ENCODE measurements at places on chromosomes 13 and 19. TPM values are rescaled to one million over a fixed set of nuclear protein-coding genes. Genes with fewer than 3 reads are reported as not detected.

DNA sequence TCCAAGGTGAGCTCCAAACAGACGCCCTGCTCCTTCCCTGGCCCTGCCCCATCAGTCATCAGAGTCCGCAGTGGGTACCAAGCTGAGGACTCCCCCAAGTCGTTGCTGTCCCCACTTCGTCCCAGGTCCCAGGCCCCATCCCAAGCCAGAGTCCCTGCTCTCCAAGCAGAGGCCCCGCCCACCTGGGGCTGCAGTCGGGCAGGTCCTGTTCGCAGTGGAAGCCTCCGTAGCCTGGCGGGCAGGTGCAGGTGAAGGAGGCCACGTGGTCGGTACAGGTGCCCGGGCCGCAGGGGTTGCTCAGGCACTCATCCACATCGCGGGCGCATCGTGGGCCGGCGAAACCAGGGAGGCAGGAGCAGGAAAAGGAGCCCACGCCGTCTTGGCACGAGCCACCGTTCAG is 19.4 kb downstream of the NOTCH3 start:
- H3K4me1 ChIP-seq = peaks cover 5% of the 10 kb centered on the region
- no peak overlapping the region for H3K27ac ChIP-seq
- H3K27me3 ChIP-seq = peaks cover 2% of the 10 kb centered on the region
- H3K36me3 ChIP-seq = no peaks in the 10 kb centered on the region
- no peak for DNase-seq

DNA sequence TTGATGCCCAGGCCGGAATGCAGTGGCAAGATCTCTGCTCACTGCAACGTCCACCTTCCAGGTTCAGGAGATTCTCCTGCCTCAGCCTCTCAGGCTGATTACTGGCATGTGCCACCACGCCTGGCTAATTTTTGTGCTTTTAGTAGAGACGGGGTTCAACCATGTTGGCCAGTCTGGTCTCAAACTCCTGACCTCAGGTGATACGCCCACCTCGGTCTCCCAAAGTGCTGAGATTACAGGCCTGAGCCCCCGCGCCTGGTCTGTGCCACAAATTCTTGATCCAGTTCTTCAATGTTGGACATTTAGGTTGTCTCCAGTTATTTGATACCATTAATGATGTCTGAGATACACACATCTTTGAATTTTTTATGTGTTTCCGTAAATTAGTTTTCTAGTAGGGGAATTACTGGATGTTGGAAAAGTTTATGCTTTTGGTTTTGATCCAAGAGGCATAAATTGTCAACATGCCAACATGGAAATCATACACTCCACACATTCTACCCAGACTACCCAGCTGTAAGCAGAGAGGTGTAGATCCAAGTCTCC is 525 bp upstream of the COG3 start:
- H3K27ac ChIP-seq = peak overlapping the region; percentile 87
- no peaks in the 10 kb centered on the region for H3K27me3 ChIP-seq
- H3K4me1 ChIP-seq = peaks cover 21% of the 10 kb centered on the region
- DNase-seq = no peak
- peak overlapping the region; percentile 86 for H3K4me3 ChIP-seq
- H3K36me3 ChIP-seq = no peaks in the 10 kb centered on the region

DNA sequence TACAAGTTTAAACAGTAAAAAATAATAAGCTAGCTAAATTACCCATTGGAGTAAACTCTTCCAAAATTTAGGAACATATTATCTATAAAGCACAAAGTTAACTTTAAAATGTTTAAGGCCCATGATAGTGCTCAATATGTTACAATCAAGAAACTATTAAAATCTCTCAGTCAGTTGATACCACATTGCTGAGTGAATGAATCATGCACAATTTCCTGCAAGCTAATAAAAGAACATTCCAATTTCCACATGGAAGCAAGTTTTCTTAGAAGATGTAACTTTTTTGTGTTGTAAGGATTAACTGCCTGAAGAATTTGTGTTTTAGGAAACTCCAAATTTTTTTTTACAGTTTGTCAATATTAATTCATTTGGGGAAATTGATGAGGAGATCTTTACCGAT is 666.6 kb downstream of the SLITRK1 start:
- no peaks in the 10 kb centered on the region for H3K36me3 ChIP-seq
- no peak overlapping the region for H3K27ac ChIP-seq
- DNase-seq = no peak
- H3K27me3 ChIP-seq = no peaks in the 10 kb centered on the region
- no peaks in the 10 kb centered on the region for H3K4me1 ChIP-seq
- no peak overlapping the region for H3K4me3 ChIP-seq

GRCh38 chr19:14409146-14410023 is 9.8 kb downstream of the DDX39A start:
- no peak overlapping the region for H3K4me3 ChIP-seq
- peaks cover 83% of the 10 kb centered on the region for H3K4me1 ChIP-seq
- no peaks in the 10 kb centered on the region for H3K27me3 ChIP-seq
- H3K36me3 ChIP-seq = peaks cover 94% of the 10 kb centered on the region

- peak; percentile 18 for DNase-seq
- no peaks in the 10 kb centered on the region for H3K27me3 ChIP-seq
- H3K36me3 ChIP-seq = no peaks in the 10 kb centered on the region
- H3K27ac ChIP-seq = peak overlapping the region; percentile 75
Measured at GRCh38 chr19:52941941-52942385, 18.7 kb upstream of the ZNF888 start.

- H3K27ac ChIP-seq = no peak overlapping the region
- H3K4me3 ChIP-seq = no peak overlapping the region
- no peaks in the 10 kb centered on the region for H3K4me1 ChIP-seq
- H3K36me3 ChIP-seq = no peaks in the 10 kb centered on the region
Measured at GRCh38 chr13:104181526-104182231, 1115.5 kb upstream of the SLC10A2 start.

GRCh38 chr13:33249066-33249465 is 36.5 kb downstream of the STARD13 start:
- H3K27ac ChIP-seq = no peak overlapping the region
- H3K27me3 ChIP-seq = no peaks in the 10 kb centered on the region
- DNase-seq = no peak
- no peaks in the 10 kb centered on the region for H3K4me1 ChIP-seq
- no peak overlapping the region for H3K4me3 ChIP-seq

DNA sequence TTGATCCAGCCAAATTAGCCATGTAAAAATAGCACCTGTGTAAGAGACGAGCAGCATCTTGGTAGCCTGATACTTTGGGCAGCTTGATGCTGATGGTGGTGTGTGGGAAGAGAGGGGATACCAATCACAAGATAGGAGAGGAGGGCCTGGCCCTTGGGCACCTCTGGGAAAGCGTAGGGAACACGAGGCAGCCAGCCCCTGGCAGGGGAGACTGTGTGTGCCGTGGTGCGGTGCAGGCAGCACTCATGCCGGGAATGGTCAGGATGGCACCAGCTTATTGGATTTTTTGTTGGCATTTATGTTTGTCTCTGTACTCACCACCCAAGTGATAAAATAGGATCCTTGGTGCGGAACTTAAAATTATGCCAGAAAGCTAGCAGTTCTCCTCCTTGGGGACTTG is 10.2 kb downstream of the SIGLEC8 start:
- H3K36me3 ChIP-seq = no peaks in the 10 kb centered on the region
- no peak overlapping the region for H3K4me3 ChIP-seq
- peaks cover 2% of the 10 kb centered on the region for H3K27me3 ChIP-seq
- H3K27ac ChIP-seq = no peak overlapping the region

- H3K4me1 ChIP-seq = peaks cover 20% of the 10 kb centered on the region
- H3K27me3 ChIP-seq = no peaks in the 10 kb centered on the region
- H3K27ac ChIP-seq = peak overlapping the region; percentile 70
Measured at GRCh38 chr13:99322297-99323103, 15.3 kb upstream of the GPR183 start.

DNA sequence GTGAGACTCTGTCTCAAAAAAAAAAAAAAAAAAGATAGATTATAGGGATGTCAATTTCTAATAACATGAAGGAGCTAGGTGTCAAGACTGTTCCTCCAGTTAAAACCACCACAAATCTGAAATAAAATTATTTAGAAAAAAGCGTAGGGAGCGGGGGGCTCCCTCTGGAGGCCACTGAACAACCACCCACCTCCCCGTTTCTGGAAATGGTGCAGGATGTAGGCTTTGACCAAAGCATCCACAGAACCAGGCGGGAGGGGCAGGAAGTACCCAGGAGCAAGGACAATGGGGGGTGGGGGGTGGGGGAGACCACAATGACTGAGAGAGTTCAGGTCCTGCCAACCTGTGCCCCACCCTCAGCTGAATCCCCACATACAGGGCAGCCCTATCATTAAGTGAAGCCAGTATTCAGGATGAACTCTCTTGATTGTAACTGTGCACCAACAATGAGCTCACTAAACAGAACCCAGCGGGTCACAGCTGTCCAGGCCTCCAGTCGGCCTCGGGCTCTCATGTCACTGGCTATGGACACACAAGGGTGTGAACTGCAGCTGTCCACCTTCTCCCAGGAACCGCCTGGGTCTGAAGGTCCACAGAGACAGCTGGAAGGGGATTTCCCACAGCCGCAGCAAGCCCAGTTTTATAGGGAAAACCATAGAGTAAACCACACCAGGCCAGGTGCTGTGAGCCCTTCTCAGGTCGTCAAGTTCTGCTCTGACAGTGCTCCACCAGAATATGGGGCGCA is 6.6 kb downstream of the ZSCAN18 start:
- no peaks in the 10 kb centered on the region for H3K36me3 ChIP-seq
- no peak for DNase-seq
- no peaks in the 10 kb centered on the region for H3K27me3 ChIP-seq
- H3K4me1 ChIP-seq = no peaks in the 10 kb centered on the region
- H3K27ac ChIP-seq = no peak overlapping the region
- no peak overlapping the region for H3K4me3 ChIP-seq

GRCh38 chr13:25351404-25351803 is 20.4 kb upstream of the ATP8A2 start:
- no peaks in the 10 kb centered on the region for H3K36me3 ChIP-seq
- no peaks in the 10 kb centered on the region for H3K27me3 ChIP-seq
- DNase-seq = no peak
- no peak overlapping the region for H3K27ac ChIP-seq
- no peaks in the 10 kb centered on the region for H3K4me1 ChIP-seq
- H3K4me3 ChIP-seq = no peak overlapping the region

GRCh38 chr13:90352763-90353162 is 994.7 kb upstream of the MIR17HG start:
- H3K27ac ChIP-seq = no peak overlapping the region
- H3K4me1 ChIP-seq = no peaks in the 10 kb centered on the region
- H3K27me3 ChIP-seq = no peaks in the 10 kb centered on the region
- no peaks in the 10 kb centered on the region for H3K36me3 ChIP-seq
- H3K4me3 ChIP-seq = no peak overlapping the region
- DNase-seq = no peak

GRCh38 chr19:4957981-4958380 is 10.9 kb upstream of the KDM4B start:
- H3K4me1 ChIP-seq = no peaks in the 10 kb centered on the region
- no peak overlapping the region for H3K27ac ChIP-seq
- DNase-seq = no peak
- H3K4me3 ChIP-seq = no peak overlapping the region
- H3K27me3 ChIP-seq = no peaks in the 10 kb centered on the region

- H3K4me1 ChIP-seq = no peaks in the 10 kb centered on the region
- no peak overlapping the region for H3K27ac ChIP-seq
- H3K4me3 ChIP-seq = no peak overlapping the region
- no peak for DNase-seq
Measured at GRCh38 chr13:101399365-101399764, 16.9 kb downstream of the NALCN start.

- peak overlapping the region; percentile 62 for H3K4me3 ChIP-seq
- H3K4me1 ChIP-seq = peaks cover 19% of the 10 kb centered on the region
- H3K36me3 ChIP-seq = no peaks in the 10 kb centered on the region
- H3K27me3 ChIP-seq = peaks cover 12% of the 10 kb centered on the region
Measured at GRCh38 chr13:42041011-42041683, 7.3 kb upstream of the DGKH start.

GRCh38 chr13:94608586-94608985 is 6.9 kb downstream of the GPR180 start:
- H3K36me3 ChIP-seq = peaks cover 14% of the 10 kb centered on the region
- no peaks in the 10 kb centered on the region for H3K27me3 ChIP-seq
- H3K4me1 ChIP-seq = no peaks in the 10 kb centered on the region
- no peak overlapping the region for H3K4me3 ChIP-seq

DNA sequence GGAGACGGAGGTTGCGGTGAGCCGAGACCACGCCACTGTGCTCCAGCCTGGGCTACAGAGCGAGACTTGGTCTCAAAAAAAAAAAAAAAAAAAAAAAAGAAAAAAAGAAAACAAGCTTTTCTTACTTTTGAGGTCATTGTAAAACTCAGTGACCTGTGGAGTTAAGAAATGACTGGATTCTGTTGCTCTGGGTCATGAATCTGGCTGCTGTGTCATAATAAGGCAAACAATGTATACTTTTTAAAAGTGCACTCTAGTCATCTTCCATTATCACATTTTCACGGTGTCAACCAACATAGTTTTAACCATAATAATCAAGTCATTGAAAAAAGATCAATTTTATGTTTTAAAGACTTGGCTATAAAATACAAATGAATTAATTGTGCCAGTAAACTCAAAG is 1186.6 kb downstream of the DIAPH3 start:
- no peaks in the 10 kb centered on the region for H3K27me3 ChIP-seq
- H3K4me3 ChIP-seq = no peak overlapping the region
- no peak overlapping the region for H3K27ac ChIP-seq
- DNase-seq = no peak
- no peaks in the 10 kb centered on the region for H3K36me3 ChIP-seq
- no peaks in the 10 kb centered on the region for H3K4me1 ChIP-seq

DNA sequence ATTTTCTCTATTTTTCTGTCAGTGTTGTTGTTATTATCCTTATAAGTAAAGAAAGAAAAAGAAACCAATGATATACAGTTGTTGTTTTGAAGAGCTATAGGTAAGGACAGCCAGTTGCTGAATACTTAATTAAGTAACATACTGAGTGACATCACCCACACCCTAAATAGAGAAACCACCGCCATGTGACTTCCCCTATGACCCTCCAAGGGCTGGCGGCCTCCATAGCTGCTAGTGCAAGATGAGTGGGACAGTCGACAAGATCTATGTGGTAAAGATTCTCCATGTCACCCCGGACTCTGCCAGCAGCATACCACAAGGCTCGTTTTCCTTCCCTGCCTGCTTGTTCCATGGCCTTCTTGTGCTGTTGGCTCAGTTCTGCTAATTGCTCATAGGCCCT is 221.1 kb downstream of the DNAJC15 start:
- DNase-seq = no peak
- H3K27me3 ChIP-seq = no peaks in the 10 kb centered on the region
- H3K27ac ChIP-seq = no peak overlapping the region
- no peaks in the 10 kb centered on the region for H3K36me3 ChIP-seq

Gene NUCB1
- 163 TPM for total RNA-seq

Gene ZNF577
- 12.4 TPM for total RNA-seq

Gene GFY
- not detected for total RNA-seq

Gene SHC2
- 0.75 TPM for total RNA-seq

Gene CYP2F1
- total RNA-seq = 0.93 TPM

Gene ZNF69
- 6.5 TPM for total RNA-seq

Gene CLDND2
- total RNA-seq = 72.8 TPM

Gene SYNE4
- total RNA-seq = 1.5 TPM

Gene LRRC4B
- not detected for total RNA-seq

Gene PALM
- total RNA-seq = 0.59 TPM

Gene KLK4
- not detected for total RNA-seq

Data from natural killer cell (primary cell).